ENCODE measurements at places on chromosomes 2 and 18.

DNA sequence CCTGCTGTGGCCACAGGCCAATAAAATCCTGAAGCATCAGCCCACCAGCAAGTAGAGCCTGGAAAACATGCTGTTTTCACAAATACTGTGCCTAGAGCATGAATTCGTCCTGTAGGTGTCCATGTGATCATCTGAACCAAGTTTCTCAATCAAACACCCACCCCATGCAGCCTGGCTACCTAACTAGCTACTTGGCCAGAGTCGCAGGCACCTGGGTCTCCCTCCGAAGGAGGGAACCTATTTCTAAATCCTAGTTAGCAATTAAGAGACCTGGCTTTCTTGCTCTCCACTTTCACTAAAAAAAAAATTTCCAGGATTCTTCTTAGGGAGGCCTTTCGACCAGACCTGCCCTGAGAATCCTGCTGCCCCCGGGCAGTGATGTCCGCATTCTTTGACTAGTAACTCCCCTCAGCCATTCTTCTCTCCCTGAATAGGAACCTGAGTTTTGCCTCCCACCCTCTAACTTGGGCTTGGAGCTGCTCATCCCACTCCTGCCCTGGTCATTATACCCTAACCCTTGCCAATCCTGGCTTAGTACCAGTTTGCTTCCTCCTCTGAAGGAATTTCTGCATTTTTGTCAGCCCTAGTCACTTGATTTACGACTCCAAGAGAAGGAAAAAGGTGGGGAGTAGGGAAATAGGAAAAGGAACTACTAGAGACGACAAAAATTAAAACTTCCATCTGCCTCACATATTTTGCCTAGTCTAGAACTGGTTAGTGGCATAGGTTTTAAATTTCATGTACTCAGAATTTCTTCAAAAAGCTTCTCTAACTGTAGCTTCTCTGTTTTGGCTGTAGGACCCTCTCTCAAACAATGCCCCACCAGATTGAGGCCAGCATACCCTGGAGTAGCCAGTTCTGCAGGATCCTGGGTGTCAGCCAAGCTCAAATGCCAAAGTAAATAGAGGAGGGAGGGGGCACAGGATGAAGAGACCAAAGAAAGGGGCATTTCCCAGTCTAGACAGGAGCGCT is 25.4 kb upstream of the TANK start:
- DNase-seq: no peak

DNA sequence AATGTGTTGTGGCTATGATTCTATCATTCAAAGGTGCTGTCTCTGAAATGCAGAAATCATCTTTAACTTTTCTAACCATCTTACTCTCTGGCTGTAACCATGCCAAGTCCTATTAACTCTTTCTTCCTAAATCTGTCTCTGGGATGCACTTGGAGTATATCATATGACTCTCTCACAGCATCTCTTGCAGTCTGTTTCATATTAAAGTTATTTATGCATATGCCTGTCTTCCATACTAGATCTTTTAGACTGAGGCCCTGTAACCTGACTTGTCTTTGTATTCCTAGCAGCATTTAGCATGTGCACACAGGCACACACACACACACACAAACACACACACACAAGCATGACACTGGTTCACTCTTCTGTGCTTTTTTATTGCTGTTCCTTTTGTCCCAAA is 320.6 kb downstream of the ETAA1 start:
- DNase-seq: no peak

GRCh38 chr2:156864325-156864724 is 393.2 kb upstream of the GALNT5 start:
- no peak for DNase-seq

- DNase-seq: no peak
Measured at GRCh38 chr2:191607096-191607495, 70.8 kb upstream of the NABP1 start.

DNA sequence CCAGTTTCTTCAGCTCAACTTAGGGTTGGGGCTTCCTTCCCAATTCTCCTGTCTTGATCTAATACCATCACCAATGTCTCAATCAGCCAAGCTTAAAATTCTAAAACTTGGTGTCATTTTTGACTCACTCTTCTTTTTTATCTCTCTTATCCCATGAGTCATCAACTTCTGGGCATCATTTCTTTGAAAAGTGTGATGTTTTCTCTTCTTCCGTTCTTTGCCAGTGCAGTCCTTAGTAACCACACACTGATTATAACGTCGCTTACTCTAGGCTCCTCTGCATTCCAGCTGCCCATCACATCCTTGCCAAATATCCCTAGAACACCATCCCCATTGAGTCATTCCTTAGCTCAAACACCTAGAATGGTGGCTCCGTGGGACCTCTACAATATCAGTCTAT is 27.4 kb upstream of the MRO start:
- DNase-seq: no peak

- no peak for DNase-seq
Measured at GRCh38 chr2:206096876-206097275, 10.9 kb upstream of the INO80D start.

- DNase-seq: no peak
Measured at GRCh38 chr18:24809173-24809950, 348.9 kb downstream of the HRH4 start.

DNA sequence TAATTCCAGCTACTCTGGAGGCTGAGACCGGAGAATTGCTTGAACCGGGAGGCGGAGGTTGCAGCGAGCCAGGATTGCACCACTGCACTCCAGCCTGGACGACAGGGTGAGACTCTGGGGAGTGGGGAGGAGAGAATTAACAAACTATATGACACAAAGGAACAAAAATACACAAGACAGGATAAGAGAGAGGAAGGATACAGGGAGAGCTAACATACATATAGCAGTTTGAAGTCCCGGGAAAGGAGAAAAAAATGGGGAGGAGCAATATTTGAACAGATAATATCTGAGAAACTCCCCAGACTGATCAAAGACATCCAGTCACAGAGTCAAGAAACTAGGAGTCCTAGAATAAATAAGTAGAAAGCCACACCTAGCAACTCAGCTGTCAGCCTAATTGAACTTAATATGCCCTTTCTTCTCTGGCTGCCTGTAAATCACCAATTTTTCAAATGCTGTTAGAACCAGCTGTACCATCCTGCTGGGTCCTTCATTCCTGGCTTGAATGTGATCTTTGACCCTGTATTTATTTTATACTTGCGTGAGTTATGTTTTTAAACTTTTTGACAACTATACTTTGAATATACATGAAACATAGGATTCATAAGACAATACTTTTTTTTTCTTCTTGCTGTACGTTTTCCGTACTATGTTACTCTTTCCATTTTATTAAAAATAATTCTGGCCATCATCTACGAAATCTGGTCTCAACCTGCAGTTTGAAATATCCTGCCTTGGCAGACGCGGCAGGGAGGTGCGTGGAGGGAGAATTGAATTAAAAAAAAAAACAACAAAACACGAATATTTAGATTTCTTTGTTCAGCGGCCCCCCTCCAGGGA is 876 bp upstream of the CYP27A1 start:
- no peak for DNase-seq

GRCh38 chr2:120394764-120395163 is 48.8 kb downstream of the INHBB start:
- no peak for DNase-seq

- DNase-seq: no peak
Measured at GRCh38 chr18:48983793-48984437, 33.1 kb upstream of the SMAD7 start.

DNA sequence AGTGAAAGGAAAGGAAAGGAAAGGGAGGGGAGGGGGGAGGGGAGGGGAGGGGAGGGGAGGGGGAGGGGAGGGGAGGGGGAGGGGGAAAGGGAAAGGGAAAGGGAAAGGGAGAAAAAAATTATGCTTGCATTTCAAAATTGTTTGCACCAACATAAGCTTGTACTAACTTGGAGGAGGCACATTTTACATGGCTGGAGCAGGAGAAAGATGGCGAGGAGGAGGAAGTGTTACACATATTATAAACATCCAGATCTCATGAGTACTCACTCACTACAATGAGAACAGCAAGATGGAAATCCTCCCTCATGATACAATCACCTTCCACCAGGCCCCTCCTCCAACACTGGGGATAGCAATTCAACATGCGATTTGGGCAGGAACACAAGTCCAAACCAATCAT is 660.2 kb upstream of the CDH2 start:
- no peak for DNase-seq

DNA sequence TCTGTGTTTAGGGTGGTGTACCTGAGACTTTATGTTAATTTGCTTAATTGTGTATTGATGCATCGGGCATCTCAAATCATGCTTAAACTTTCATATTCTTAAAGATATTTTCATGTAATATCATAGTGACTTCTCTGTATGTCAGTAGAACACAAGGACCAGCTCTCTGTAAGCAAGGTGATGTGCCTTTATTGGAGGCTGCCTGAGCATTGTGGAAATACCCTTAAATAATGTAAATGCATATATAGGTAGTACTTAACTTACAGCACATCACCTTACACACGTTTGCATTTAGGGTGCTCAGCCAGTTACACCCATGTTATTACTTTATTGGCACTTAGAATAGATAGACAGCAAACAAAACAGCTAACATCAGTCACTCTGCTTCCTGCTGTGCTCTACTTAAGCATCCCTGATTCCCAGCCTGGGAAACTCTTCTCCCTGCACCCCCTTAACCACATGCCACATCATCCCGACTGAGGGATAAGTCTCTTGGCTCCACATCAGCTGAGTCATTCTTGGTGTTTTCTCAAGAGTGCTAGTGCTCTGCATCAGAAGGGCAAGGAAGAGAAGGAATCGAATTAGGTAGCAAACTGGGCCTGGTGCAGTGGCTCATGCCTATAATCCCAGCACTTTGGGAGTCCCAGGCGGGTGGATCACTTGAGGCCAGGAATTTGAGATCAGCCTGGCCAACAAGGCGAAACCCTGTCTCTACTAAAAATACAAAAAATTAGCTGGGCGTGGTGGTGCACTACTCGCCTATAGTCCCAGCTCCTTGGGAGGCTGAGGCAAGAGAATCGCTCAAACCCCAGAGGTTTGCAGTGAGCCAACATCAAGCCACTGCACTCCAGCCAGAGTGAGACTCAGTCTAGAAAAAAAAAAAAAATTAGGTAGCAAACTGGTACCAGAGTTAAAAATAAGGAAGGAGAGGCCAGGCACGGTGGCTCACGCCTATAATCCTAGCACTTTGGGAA is 108.7 kb downstream of the MAP3K20 start:
- no peak for DNase-seq

- no peak for DNase-seq
Measured at GRCh38 chr2:63792530-63792929, 49.2 kb upstream of the UGP2 start.

- no peak for DNase-seq
Measured at GRCh38 chr2:241063587-241063986, 38.5 kb downstream of the MTERF4 start.

- DNase-seq: no peak
Measured at GRCh38 chr2:64114063-64114911, 29.9 kb downstream of the PELI1 start.

DNA sequence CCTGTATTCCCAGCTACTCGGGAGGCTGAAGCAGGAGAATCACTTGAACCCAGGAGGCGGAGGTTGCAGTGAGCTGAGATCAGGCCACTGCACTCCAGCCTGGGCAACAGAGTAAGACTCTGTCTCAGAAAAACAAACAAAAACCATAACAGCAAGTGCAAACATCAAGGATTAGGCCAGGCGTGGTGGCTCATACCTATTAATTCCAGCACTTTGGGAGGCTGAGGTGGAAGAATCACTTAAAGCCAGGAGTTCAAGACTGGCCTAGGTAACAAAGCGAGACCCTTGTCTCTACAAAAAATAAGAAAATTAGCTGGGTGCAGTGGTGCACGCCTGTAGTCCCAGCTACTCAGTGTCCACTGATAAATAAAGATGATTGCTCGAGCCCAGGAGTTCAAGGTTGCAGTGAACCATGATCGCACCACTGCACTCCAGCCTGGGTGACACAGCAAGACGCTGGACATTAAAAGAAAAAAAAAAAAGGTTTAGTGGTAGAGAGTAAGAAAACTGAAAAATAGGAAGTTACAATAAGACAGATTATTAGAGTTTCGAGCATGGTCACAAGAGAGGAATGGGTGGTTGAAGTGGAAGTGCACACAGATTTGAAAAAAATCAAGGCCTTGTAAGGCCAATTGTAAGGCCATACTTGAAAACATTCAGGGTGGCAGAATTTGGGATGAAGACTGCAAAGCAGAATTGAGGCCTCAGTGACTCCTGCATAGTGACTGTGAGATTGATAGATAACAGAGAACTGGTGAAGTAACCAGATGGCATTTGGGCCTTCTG is 6.4 kb upstream of the KCMF1 start:
- DNase-seq: no peak

- no peak for DNase-seq
Measured at GRCh38 chr2:71129902-71130151, 202 bp downstream of the MCEE start.

GRCh38 chr2:151816843-151817242 is 11.4 kb downstream of the ARL5A start:
- no peak for DNase-seq

DNA sequence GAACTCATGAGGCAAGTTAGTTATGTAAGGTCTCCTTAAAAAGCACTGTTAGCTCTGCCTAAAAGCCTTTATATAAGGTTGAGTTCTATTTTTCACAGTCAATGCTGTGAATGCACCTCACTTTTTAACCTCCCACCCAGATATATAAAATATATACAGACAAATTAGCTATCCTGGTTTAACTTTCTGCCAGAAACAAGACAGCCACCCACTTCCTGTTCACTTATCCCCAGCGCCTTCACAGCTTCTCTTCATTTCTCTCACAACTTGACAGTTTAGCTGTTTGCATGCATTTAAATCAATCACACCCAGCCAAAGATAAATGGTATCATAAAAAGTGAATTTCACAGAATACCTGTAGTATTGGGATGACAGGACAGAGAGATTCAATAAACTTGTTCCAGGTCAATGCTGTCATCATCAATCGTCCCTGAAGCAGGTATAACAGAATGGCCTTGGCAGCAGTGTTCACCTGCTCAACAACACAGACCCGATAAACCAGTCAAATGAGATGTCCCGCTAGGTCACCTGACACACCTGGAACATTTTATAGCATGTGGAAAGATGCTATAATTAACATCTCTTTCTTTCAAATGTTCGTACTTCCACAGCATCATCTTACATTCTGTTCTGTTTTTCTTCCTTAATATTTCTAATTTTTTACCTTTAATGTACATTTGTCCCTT is 55.7 kb downstream of the RTTN start:
- DNase-seq: no peak

GRCh38 chr2:2640371-2640770 is 309.3 kb upstream of the MYT1L start:
- DNase-seq: no peak

DNA sequence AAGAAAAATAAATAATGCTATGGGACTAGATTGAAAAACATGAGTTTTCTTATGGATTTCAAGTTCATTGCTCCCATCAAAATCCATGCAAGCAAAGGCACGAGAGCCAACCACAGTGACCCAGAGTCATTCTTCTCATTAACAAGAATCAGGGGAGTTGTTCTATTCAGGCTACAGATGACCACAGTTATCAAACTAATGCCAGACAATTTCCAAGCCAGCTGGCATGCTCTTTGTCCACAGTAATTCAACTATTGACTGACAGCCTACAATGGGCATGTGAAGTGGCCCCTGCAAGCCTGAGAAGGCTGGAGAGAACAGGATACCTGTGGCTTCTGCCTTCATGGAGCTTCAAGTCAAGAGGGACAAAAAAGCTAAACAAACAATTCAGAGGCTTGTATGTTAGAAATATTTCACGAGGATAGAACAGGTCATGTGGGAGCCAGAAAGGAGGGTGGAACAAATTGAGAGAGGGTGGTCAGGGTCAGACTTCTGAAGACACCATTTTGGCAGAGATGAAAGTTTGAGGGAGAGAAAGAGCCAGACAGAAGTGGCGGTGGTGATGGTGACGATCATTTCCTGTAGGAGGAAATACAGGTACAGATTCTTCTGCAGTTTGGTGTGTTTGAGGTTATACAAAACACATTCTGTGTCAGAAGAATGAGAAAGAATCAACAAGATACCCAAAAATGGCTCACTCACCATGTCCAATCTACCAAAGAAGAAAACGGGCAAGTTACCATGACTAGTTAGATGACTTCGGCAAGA is 732.4 kb downstream of the RNF144A start:
- no peak for DNase-seq

All from GM12892 (cell line).